ENCODE measurements at places on chromosomes 6 and 20.

GRCh38 chr6:9131616-9132015 is 696.3 kb upstream of the SLC35B3 start:
- no peak for DNase-seq

DNA sequence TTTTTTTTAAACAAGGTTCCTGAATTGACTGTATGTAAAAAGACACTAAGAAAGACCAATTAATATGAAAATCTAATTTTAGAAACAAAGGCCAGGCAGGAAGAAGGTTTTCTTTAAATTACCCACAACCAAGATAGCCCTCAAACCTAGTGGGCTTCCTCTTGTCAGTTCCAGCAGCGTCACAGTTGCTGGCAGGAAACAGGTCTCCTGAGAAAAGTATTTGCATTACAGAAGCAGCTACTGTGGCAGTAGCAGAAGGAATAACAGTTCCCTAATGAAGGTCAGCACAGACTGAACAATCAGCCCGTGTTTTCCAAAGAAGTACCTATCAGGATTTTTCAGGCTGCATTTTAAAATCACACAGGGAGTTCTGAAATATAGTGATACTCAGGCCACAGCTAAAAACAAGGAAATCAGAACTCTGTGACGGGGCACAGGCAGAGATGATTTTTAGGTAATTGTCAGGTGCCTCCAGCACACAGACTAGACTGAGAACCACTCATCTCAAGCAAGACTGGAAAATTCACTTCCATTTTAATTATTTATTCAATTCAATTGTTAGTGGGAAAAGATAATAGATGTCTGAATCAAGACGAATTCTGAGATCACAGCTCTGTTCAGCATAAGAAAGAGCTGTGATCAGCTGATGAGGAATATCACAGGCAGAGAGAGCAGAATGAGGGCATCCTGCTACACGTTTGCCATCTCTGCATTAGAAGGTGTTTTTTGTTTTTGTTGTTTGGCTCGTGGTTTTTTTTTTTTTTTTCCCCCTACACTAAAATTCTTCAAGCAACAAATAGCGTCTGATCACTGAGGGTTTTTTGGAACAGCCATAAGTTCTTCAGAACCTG is 230.5 kb upstream of the KHDRBS2 start:
- no peak for DNase-seq

DNA sequence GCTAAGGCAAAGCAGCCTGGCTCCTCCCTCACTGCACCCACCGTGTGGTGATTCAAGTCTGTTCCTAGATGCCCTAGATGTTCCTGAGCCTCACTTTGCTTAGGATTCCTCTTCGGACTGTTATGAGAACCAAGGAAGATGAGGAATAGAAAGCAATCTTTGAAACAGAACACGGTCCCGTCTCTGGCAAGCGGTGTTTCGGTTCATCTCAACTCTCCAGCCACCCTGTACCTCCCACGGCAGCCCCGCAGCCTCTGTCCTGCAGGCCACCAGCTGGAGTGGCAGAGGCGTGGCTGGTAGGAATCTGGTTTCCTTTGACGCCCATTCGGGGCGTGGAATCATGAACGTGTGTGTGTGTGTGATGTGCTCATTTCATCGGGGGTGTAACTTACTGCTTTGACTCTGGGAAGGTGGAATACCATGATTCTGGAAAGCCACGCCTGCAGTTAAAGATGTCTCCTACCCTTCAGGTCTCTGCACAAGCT is 21.3 kb downstream of the PDE10A start:
- no peak for DNase-seq

DNA sequence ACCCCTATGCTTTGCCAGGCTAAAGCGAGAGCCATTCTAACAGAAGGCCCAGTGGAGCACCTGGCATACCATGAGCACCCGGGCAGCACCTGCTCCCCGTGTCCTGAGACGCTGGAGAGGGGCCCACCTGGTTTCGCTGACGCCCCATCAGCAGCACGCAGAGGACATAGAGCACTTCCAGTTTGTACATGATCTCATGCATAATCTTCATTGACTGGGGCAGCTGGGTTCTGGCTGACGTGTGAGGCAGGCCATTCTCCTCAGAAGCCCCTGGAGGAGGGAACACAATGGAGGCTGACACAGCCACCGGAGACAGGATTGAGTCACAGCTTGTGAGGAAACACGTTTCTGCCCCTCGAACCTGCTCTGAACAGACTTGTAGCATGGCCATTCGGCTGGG is 65.4 kb downstream of the MYH7B start:
- DNase-seq, result no peak

GRCh38 chr6:136415351-136416007 is 125.8 kb upstream of the BCLAF1 start:
- DNase-seq, result no peak

GRCh38 chr6:5484692-5485091 is 223.4 kb downstream of the FARS2 start:
- DNase-seq, result no peak

DNA sequence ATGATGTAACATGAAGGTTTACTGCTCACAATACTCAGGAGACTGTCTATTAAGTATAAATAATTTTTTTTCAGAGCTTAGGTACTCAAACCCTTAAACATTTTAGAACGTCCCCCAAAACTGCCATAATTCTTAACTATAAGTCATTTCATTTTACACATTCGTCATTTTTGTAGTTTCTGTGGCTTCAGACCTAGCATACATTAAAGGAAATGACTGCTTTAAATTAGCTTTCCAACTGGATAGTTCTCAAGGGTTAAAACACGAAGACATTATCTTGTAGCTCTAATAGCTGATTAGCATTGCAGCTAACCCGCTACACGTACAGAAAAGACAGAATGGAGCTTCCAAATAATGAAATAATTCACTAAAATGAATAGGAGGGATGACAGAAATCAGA is 24.9 kb upstream of the PLN start:
- DNase-seq, result peak; percentile 18

GRCh38 chr20:33298391-33298790 is 15.4 kb downstream of the BPIFB1 start:
- DNase-seq, result no peak

DNA sequence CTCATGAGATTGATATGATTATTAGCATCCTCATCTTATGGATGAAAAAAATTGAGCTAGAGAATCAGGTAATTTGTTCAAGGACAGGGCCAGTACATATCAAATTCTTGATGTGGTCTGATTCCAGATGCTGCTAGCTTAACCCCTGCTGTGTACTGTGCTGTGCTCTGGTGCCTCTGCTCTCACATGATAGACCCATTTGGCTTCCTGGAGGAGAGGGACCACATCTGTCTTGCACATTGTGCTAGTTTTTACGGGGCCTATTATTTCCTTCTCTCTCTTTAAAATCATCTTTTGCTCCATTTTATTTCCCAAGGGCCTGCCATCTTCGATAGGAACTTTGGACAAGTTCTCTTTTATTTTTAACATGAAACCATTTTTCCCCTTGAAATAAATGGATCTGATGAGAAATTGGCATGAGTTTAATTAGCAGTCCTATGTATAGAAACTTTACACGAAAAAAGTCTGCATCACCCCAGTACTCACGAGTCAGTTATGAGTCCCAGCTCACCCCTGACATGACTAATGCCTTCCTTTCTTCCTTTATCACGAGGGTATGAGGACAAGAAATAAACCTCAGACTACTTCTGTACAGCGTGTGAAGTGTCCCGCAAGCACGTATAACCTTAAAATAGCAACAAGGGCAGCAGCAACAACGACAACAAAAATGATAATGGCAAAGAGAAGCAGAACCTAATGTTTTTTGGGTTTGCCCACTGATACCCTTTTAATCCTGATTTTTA is 26.5 kb downstream of the CD109 start:
- DNase-seq, result peak; percentile 36

DNA sequence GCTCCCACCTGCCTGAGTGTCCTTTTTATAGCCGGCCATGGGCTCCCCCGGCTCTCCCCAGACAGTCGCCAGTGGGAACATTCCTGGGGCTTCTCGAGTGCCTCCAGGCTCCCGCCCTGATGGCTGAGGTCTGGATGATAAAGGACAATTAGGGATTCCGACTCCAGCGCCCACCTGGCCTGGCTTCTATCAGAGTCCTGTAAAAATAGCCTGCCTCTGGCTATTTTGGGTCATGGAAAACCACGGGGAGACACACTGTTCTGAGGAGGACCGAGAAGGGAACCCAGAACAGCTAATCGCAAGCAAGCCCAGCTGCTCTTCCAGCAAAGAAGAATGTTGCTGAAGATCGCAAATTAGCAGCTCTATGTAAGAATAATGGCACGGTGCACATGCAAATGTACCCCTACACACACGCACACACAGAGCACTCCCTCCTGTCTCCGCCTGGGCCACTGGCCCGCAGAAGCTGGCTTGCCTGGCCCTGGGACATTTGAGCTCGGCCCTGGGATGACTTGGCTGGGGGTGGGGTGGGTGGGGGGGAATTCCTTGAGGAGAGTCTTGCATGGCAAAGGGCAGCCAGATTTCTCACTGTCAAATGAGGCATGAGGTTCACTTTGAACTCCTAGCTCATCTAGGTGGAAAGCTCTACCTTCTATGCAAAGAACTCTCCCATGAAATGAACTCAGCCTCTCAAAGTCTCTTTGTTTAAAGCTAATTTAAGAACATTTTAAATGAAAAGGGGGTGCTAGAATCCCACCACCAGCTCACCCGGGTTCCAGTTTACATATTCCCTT is 55.3 kb downstream of the CTCFL start:
- no peak for DNase-seq

DNA sequence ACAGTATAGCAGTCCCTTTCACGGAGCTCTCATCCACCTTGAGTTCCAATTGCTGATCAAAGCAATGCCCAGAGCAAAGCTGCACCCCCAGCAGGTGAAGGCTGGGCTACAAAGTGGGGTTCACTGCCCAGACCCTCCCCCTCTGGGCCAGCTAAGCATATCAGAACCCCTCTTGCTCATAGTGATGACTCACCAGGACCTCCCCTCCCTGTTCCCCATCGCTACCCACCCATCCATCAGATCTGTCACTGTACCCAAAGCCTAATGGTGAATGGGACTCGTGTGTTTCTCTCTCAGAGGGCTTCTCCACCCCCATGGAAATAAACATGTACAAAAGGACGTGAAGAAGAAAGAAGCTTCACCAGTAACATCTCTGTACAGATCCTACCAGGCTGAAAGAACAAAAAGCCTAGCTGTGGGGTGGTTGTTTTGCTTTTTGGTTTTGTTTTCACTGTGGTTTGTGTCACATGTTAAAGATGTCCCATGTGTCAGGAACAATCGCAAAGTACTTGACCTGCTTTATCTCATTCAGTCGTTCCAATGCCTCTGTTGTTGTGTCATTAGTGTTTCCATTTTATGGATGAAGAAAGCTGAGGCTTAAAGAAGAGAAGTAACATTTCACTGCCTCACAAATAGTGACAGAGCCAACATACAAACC is 518.5 kb downstream of the CD83 start:
- peak; percentile 48 for DNase-seq
